Stimulated activated CD8-positive, alpha-beta memory T cell treated with anti-CD3 and anti-CD28 coated beads, Interleukin-7, amount 100 ng/mL, for 1 hour (primary cell): ENCODE measurements at places on chromosomes 4 and X.

DNA sequence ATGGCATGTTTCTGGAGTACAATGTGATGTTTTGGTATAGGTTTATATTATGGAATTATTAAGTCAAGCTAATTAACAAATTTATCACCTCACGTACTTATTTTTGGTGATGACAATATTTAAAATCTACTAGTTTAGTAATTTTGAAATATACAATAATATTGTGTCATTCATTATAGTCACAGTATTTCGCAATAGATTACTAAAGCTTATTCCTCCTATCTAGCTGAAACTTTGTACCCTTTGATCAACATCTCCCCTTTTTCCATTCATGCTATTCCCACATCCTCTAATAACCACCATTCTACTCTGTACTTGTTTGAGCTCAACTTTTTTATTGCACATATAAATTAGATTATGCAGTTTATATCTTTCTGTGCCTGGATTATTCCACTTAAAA lies 164.8 kb upstream of the SPANXN4 start:
- no peak for DNase-seq

GRCh38 chr4:37475087-37475486 lies 211.1 kb downstream of the RELL1 start:
- DNase-seq = no peak

- DNase-seq = no peak
Observed at GRCh38 chr4:57270346-57270745, 160.2 kb upstream of the IGFBP7 start.

DNA sequence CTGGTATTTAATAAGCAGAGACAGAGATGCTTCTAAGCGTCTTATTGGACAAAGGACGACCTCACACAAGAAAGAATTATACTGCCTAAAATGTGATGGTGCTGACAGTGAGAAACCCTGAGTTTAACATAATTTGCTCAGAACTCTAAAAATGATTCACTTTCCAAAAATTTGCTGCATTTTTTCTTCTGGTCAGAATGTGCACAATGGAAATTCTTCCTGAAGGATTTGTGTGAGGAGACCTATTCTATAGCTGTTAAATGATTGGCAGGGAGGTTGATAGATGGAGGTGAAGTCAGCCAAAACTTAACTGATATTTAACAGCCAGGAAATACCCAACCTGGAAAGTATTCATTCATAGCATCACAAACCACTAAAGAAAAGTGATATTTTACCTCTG lies 1.7 kb downstream of the MAGEC3 start:
- no peak for DNase-seq

DNA sequence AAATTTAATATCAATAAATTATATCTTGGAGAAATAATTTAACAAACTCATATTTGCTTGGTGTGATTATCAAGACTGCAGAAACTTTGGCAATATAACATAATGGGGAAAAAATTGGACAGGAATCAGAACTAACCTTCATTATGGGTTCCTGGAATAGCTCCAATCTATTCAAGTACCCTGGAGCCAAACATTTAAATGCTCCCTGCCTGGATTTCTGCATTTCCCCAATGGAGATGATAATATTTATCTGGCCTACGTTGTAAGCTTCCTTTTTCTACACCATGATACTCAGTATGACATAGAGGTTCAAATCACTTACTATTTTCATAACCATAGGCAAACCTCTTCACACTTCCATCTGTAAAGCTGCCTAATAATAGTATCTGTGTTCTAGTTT lies 326.8 kb downstream of the TRIML1 start:
- no peak for DNase-seq

DNA sequence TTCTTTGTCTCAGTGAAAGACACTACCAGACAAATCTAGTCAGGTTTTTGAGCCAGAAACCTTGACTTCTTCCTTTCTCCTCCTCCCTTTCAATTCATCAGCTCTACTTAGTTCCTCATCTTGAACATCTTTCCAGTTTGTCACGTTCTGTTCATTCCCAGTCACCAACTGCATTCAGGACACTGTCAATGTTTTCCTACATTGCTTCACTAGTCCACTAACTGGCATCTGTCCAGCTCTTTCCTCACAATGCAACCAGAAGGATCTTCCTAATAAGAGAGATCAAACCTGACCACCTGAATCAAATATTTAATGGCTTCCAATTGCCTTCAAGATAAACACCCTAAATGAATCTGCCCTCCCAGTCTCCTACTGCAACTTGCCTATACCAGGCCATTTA lies 52.5 kb downstream of the SYNPO2 start:
- DNase-seq = no peak
